ENCODE measurements at places on chromosomes 12 and 14.

- DNase-seq: no peak
- H3K27ac ChIP-seq: no peak overlapping the region
- H3K27me3 ChIP-seq: no peaks in the 10 kb centered on the region
- no peaks in the 10 kb centered on the region for H3K36me3 ChIP-seq
Measured at GRCh38 chr14:55241673-55242072, 29.5 kb upstream of the FBXO34 start.

- no peak for DNase-seq
- no peaks in the 10 kb centered on the region for H3K36me3 ChIP-seq
- H3K4me1 ChIP-seq: peaks cover 43% of the 10 kb centered on the region
- H3K27ac ChIP-seq: no peak overlapping the region
- H3K4me3 ChIP-seq: no peak overlapping the region
Measured at GRCh38 chr14:68542346-68542745, 250.5 kb downstream of the ZFP36L1 start.

GRCh38 chr12:48651681-48652080, 30.4 kb downstream of the KANSL2 start:
- no peak for DNase-seq
- H3K27me3 ChIP-seq: no peaks in the 10 kb centered on the region
- H3K27ac ChIP-seq: no peak overlapping the region
- H3K4me1 ChIP-seq: no peaks in the 10 kb centered on the region

GRCh38 chr12:103697971-103698751, 111.1 kb downstream of the STAB2 start:
- H3K4me1 ChIP-seq: no peaks in the 10 kb centered on the region
- no peak overlapping the region for H3K4me3 ChIP-seq
- H3K27me3 ChIP-seq: peaks cover 14% of the 10 kb centered on the region
- H3K36me3 ChIP-seq: no peaks in the 10 kb centered on the region

DNA sequence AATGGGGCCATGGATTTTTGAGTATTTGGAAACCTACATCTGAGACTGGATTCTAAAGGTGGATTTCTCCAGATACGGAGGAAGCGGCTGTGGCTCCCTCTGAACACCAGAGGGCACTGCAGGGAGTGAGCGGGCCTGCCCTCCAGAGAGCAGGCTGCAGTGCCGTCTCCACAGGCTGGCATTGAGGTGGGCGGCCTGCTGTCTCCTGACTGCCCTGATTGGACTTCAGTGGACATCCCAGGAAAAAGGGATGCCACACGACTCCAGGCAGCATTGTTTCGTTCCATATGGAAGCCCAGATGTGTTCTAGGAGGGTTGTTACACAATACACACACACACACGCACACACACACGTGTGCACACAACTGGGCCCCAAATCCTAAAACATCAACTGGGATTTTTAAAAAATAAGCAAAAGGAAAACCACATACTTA, 20.9 kb upstream of the ANO2 start:
- peaks cover 13% of the 10 kb centered on the region for H3K27me3 ChIP-seq
- no peaks in the 10 kb centered on the region for H3K36me3 ChIP-seq
- H3K4me3 ChIP-seq: no peak overlapping the region
- H3K4me1 ChIP-seq: no peaks in the 10 kb centered on the region

GRCh38 chr14:100297320-100298300, 8.6 kb downstream of the SLC25A29 start:
- H3K27me3 ChIP-seq: no peaks in the 10 kb centered on the region
- H3K4me3 ChIP-seq: no peak overlapping the region
- H3K27ac ChIP-seq: no peak overlapping the region

DNA sequence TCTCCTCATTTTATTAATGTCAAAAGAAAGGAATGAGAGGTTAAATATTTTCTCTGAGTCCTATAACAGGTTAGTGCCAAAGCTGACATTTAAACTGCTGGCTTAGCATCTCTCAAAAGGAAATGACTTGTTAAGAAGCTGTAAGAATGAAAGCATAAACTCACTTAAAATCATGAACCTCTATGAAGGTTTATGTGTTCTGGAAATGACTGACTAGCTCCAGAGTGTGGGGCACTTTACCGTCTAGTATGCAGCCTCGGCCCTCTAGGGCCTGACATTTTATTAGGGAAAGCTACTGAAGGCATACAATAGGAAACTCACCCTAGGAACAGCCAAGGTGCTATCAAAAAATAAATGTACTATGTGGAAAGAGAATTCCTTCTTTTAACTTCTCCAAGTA, 35.1 kb downstream of the SPX start:
- no peak for DNase-seq
- H3K27me3 ChIP-seq: no peaks in the 10 kb centered on the region
- H3K36me3 ChIP-seq: no peaks in the 10 kb centered on the region
- H3K27ac ChIP-seq: no peak overlapping the region
- no peaks in the 10 kb centered on the region for H3K4me1 ChIP-seq

- no peaks in the 10 kb centered on the region for H3K27me3 ChIP-seq
- H3K27ac ChIP-seq: no peak overlapping the region
- H3K36me3 ChIP-seq: no peaks in the 10 kb centered on the region
Measured at GRCh38 chr14:103806805-103807204, 40.6 kb downstream of the PPP1R13B start.

DNA sequence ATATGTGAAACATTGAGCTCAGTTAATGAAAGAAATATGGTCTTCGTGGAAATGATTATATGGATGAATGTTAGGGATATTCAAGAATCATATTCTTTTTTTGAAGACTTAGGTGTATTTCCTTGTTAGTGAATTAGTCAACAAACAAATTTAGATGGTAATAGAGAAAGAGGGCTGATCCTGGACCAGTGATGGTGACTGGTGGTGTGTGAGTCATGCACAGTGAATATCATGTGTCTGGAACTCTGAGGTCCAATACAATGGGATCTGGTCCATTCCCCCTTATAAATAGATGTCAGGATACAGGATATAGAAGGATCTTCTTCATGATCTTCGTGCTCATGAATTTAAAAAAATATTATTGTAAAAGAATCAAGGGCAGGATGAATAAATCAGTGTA, 64.4 kb upstream of the RTL1 start:
- no peak overlapping the region for H3K4me3 ChIP-seq
- no peak for DNase-seq
- no peaks in the 10 kb centered on the region for H3K36me3 ChIP-seq
- no peak overlapping the region for H3K27ac ChIP-seq
- no peaks in the 10 kb centered on the region for H3K27me3 ChIP-seq

DNA sequence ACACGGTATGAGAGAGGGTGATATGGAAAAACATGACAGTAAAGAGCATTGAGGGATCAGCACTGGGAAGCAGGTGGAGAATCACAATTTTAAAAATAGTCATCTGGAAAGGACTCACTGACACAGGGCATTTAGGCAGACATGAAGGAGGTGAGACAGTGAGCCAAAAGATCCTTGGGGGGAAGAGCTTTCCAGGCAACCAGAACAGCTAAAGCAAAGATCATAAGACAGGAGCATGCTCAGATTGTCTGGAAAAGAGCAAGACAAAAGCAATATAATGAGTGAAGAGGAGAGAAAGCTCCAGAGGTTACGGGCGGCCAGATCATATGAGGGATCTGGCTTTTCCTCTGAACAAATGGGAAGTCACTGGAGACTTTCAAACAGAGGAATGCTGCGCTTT, 63.9 kb downstream of the DENND5B start:
- no peaks in the 10 kb centered on the region for H3K27me3 ChIP-seq
- no peaks in the 10 kb centered on the region for H3K4me1 ChIP-seq
- DNase-seq: no peak
- no peak overlapping the region for H3K4me3 ChIP-seq
- no peak overlapping the region for H3K27ac ChIP-seq
- no peaks in the 10 kb centered on the region for H3K36me3 ChIP-seq

GRCh38 chr12:85007836-85008235, 28.2 kb downstream of the TSPAN19 start:
- no peak for DNase-seq
- H3K4me3 ChIP-seq: no peak overlapping the region
- no peaks in the 10 kb centered on the region for H3K4me1 ChIP-seq
- H3K27ac ChIP-seq: no peak overlapping the region
- H3K36me3 ChIP-seq: no peaks in the 10 kb centered on the region

DNA sequence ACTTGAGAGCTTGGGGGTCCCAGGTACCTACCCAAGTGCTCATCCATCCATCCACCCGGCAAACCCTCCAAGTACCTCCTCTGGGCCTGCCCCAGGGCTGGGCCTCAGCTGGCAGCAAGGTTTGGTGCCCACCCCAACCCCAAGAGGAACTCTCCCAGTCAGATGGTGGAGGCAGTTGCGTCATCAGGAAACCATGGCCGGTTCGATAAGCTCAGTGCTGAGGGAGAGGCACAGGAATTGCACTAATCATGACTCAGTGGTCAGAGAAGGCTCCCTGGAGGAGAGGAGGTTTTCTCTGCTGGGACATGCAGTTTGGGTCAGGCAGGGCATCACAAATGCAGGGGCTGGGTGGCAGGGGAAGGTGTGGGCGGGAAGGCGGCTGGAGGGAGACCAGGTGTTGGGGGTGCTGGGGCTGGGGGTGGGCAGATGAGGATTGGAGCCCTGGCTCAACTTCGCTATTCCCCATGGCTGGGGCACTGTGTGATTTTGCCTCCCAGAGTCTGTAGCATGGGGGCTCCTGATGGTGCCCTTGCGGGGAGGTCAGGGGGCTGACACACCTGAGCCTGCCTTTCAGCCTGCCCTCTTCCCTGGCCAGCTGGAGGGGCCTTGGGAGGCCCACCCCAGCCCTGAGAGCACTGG, 32.2 kb downstream of the SH2B3 start:
- H3K4me3 ChIP-seq: no peak overlapping the region
- no peaks in the 10 kb centered on the region for H3K27me3 ChIP-seq
- DNase-seq: no peak
- peaks cover 7% of the 10 kb centered on the region for H3K4me1 ChIP-seq
- no peak overlapping the region for H3K27ac ChIP-seq

GRCh38 chr12:51838036-51838435, 10.5 kb downstream of the FIGNL2 start:
- peaks cover 71% of the 10 kb centered on the region for H3K4me1 ChIP-seq
- H3K4me3 ChIP-seq: no peak overlapping the region
- H3K27ac ChIP-seq: peak overlapping the region; percentile 74
- DNase-seq: no peak
- peaks cover 43% of the 10 kb centered on the region for H3K36me3 ChIP-seq
- no peaks in the 10 kb centered on the region for H3K27me3 ChIP-seq

DNA sequence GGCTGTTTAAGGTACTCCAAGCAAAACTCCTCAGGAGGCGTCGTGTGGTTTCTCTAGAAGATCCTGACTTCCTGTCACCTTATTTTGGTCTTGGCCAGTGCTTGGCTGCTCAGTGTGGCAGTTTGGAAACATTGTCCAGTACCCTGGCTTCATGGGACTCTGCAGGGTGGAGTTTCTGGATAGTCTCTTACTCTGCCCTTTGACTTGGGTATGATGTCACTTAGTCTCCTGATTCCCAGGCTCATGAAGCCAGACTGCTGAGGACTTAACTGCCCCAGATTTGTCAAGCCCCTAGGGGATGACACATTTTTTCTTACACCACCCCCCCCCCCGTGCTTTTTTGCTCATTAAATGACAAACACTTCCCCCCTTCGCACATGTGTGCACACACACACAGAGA, 82.7 kb downstream of the ADCK1 start:
- H3K36me3 ChIP-seq: no peaks in the 10 kb centered on the region
- DNase-seq: no peak
- H3K4me3 ChIP-seq: no peak overlapping the region
- peaks cover 6% of the 10 kb centered on the region for H3K4me1 ChIP-seq

DNA sequence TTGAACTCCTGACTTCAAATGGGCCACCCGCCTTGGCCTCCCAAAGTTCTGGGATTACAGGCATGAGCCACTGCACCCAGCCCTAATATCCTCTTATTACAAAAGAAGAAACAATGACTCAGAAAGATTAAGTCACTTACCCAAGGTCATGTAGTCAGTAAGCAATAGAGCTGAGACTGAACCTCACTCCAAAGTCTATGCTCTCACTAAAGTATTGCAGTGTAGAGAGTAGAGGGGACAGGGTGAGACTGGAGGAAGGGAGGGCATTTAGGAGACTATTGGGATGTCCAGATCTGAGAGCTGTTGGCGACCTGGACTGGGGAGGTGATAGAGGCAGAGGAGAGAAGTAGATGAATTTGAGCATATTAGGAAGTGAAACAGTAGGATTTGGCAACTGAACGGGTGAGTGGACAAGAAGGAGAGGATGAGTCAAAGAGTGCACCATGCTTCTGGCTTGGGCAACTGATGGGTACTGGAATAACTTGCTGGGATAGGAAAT, 11.8 kb downstream of the P2RX7 start:
- H3K27ac ChIP-seq: no peak overlapping the region
- no peak for DNase-seq

DNA sequence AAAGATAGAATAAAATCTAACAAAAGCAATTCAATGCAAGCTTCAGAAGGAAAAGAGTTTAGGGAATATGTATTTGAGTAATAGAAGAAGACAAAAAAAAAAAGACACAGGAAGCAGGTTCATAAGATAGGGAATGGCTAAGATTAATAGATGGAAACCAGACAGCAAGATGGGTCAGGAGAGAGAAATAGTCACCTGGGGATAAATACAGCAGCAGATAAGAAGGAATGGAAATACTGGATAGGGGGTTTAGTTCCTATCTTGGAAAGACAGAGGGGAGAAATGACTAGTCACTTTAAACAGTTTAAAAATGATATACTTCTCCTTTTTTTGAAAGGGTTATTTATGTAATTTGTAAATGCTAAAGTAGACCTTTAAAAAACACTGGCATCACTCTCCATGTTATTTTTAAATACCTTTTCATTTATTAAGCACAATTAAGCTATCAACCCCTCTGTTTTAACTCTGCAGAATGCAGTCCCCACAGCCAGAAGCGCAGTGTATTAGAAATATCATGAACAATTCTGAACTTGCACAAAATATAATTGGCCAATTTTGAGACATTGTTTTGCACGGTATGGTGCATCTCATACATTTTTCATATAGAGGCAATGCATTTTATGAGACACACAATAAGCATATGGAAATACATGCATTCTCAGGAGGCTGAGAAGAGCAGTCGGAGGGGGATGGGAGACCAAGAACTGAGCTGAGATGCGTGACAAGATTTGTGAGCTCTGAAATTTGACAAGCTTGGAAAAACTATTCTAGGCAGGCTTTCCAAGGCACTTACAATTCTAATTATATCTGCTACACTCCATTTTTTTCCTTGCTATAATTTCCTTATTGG, 303.4 kb upstream of the PRICKLE1 start:
- no peak overlapping the region for H3K27ac ChIP-seq
- no peaks in the 10 kb centered on the region for H3K4me1 ChIP-seq
- no peaks in the 10 kb centered on the region for H3K27me3 ChIP-seq
